KG1 (cell line): ENCODE measurements at places on chromosomes 16 and 17.

GRCh38 chr16:24102209-24102660, 153.9 kb upstream of the CACNG3 start:
- no peak for DNase-seq

DNA sequence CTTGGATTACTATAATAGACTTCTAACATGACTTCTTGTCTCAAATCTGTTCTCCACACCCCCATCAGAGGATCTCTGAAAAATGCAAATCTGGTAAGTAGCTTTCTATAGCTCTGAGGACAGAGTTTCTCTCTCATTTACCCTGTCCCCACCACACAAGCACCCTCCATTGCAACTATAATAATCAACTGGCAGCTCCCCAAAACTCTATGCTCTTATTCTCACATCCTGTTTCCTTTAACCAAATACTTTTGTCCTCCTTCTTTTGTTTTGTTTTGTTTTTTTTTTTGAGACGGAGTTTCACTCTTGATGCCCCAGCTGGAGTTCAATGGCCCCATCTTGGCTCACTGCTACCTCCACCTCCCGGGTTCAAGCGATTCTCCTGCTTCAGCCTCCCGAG, 73.4 kb downstream of the HELZ start:
- DNase-seq, result no peak

- DNase-seq, result no peak
Observed at GRCh38 chr16:47728205-47728604, 267.1 kb downstream of the PHKB start.

GRCh38 chr17:51035431-51035830, 85.2 kb downstream of the SPAG9 start:
- DNase-seq, result peak; percentile 30

GRCh38 chr17:13777003-13777402, 175.3 kb upstream of the HS3ST3A1 start:
- no peak for DNase-seq

DNA sequence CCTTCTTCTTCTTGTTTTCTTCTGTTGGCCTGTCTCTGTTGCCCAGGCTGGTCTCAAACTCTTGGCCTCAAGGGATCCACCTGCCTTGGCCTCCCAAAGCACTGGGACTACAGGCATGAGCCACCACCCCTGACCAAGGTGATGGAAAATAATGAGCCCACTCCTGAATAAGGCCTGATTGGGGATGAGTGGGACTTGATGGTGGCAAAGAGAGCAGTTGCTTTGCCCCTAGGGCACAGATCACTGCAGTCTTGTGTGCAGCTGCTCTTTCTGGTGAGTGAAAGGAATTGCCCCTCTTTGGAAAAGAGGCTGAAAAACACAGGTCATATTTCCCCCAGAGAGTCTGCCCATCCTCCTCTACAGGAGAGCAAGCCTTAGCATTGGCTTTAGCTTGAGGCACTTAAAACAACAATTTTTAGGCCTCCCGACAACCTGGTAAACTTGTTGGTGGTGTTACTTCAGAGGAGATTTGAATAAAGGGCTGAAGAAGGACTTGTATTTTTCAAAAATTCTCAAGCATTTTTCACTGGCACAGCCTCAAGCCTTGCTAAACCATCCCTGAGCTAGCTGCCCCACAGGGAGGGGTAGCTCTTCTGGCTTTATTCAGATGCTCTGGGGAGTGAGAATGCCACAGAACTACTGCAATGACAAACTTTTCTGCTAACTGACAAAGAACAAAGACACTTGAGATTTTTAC, 6.1 kb upstream of the PDP2 start:
- peak; percentile 27 for DNase-seq

DNA sequence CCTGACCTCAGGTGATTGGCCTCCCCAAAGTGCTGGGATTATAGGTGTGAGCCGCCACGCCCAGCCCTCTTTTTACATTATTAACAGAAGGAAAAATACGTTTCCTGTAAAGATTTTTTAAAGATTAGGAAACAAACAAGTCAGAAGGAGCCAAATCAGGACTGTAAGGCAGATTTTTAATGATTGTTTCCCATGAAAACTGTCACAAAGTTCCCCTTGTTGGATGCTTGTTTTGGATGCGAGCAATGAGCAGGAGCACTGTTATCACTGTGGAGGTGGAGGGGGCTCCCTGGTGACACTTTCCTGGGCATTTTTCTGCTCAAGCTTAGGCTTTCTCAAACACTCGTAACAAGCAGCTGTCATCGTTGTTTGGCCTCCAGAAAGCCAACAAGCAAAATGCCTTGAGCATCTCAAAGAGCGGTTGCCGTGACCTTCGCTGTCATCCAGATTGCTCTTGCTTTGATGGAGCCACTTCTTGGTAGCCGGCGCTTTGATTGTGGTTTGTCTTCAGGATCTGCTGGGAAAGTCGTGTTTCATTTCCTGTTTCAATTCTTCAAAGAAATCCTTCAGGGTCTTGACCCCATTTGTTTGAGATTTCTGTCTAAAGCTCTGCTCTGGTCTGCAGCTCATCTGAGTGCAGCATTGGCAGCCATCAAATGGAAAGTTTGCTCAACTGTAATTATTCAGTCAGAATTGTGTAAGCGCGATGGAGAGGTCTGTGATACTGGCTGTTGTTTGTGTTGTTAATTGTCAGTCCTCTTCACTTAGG, 128.7 kb downstream of the RPTOR start:
- no peak for DNase-seq

DNA sequence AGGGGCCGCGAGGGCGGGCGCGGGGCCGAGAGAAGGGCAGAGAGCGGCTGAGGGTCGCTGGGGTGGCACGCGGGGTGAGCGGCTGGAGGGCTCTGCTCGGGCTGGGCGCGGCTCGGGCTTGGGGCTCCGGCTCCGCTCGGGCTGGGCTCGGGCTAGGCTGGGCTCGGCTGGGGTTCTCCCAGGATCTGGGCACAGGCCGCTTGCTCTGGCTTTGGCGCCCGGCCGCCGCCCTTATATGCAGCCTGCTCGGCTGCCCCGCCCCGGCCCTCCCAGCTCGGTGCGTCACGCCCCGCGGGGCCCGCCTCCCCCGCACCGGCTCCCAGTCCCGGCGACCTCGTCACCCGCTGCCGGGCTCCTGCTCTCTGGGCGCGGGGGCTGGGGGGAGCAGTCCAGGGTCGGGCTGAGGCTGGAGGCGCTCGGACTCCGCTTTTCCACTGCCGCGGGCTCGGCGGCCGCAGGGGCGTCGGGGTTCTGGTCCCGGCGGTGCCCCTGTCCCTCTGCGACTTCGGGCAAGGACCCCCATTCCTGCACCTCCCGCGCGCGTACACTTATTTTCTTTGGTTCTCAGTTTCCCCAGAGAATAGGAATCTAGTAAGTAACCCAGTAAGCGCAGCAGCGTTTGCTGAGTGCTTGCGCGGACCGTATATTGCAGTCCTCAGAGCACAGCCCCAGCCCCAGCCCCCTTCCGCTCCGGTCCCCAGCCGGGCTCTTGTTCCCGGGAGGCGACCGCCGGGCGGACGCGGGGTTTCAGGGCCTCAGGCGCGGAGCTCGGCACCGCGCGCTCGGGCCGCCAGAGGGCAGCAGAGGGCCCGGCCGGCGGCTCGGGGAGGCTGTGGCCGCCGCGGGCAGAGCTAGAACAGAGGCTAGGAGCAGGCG, at the start of gene RASD1:
RASD1 (minus strand) TSS at position 207 of the 876 bp plus-strand sequence. CDS start 214 bp downstream, outside the sequence.
- DNase-seq, result no peak
